ENCODE measurements at places on chromosomes 16 and 17. TPM values are rescaled to one million over a fixed set of nuclear protein-coding genes. Genes with fewer than 3 reads are reported as not detected.

Gene KLHL10
- not detected for total RNA-seq

Gene COL1A1
- total RNA-seq = 0.55 TPM

GRCh38 chr16:77304134-77304533 is 104.9 kb downstream of the SYCE1L start:
- H3K27me3 ChIP-seq = peaks cover 5% of the 10 kb centered on the region
- H3K27ac ChIP-seq = no peak overlapping the region
- no peak for DNase-seq
- no peaks in the 10 kb centered on the region for H3K36me3 ChIP-seq
- H3K4me3 ChIP-seq = no peak overlapping the region
- peaks cover 10% of the 10 kb centered on the region for H3K4me1 ChIP-seq

DNA sequence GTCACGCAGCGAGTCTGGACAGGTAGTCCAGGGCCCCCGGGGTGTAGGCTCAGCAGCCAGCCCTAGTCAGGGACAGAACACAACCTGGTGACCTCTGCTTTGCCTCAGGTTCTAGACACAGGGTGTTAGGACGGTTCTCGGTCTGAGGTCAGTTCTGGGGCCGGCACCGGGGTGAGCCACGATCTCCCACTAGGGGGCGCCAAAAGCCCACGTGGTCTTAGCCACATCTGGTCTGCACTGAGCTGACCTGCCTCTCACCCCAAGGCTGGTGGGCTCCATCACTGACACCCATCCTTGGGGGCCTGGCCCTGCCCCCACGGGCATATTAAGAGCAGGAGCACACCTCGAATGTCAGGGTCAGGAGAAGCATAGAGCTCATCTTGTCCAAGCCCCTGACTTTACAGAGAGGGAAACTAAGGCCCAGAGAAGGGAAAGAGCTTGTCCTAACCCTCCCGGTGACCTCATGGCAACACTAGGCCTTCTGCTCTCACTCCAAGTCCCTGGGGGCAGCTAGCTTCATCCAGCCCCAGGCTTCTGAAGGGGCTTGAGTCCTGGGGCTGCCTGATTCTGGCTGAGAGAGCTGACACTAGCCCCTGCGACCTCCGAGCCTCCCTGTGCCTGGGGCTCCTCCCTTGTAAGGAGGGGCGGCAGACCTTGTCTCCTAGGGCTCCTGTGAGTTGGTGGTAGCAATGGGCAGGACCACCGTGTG is 9.0 kb downstream of the SLC5A10 start:
- H3K4me1 ChIP-seq = peaks cover 6% of the 10 kb centered on the region
- no peaks in the 10 kb centered on the region for H3K36me3 ChIP-seq
- H3K27me3 ChIP-seq = peaks cover 2% of the 10 kb centered on the region
- DNase-seq = peak; percentile 80
- no peak overlapping the region for H3K27ac ChIP-seq

DNA sequence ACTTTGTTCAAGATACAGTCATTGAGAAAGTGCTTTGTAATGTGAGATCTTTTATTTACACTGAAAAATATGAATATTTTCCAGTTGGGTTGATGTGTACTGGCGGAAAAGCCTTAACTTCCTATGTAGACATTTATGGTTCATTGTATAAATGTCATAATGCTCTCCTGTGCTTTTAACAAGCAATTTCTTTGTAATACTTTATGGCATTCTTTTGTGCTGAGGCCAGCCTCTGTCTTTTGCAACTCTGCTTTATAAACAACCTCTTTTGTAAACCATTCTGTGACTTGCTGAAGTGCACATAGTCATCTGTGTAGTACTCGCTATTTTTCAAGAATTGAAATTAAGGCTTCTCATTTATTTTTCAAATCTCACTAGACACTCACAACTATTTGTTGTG is 291.2 kb downstream of the CDH11 start:
- no peaks in the 10 kb centered on the region for H3K27me3 ChIP-seq
- H3K4me3 ChIP-seq = no peak overlapping the region
- no peaks in the 10 kb centered on the region for H3K4me1 ChIP-seq
- H3K36me3 ChIP-seq = no peaks in the 10 kb centered on the region
- no peak for DNase-seq

DNA sequence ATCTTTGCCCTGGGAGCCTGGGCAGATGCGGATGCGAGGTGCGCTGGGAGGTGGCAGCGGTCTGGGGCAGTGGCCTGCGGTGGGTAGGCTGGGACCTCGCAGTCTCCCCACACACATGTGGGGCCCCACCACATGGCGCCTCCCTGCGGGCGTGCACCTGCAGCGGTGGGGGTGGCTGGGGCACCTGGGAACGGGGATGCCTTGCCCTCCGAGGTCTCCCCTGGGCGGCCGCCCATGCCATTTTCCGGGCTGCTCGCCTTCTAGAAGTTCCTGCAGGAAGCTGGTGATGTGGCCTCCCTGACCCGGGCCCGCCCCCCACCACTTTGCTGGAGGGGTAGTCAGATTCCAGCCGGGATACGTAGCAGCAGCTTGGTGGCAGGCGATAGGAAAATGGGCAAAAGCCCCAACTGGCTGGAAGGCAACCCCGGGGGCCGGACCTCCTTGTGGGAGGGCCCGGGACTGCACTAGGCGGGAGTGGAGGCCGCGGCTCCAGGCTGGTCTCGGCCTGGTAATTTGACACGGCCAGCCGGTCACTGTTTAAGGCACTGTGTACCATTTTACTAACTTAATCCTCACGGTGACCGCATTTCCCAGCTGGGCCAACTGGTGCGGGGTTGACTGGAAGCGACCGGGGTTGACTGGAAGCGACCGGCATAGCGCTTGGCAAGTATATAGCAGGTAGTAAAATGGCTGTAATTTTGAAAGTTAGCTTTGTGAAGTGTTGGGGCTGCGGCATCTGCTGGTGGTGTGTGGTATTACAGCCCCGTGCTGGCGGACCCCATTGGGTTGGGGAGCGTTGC is 38.5 kb downstream of the IGF2BP1 start:
- H3K27ac ChIP-seq = no peak overlapping the region
- peaks cover 2% of the 10 kb centered on the region for H3K27me3 ChIP-seq
- peak; percentile 33 for DNase-seq
- no peak overlapping the region for H3K4me3 ChIP-seq
- H3K36me3 ChIP-seq = no peaks in the 10 kb centered on the region

DNA sequence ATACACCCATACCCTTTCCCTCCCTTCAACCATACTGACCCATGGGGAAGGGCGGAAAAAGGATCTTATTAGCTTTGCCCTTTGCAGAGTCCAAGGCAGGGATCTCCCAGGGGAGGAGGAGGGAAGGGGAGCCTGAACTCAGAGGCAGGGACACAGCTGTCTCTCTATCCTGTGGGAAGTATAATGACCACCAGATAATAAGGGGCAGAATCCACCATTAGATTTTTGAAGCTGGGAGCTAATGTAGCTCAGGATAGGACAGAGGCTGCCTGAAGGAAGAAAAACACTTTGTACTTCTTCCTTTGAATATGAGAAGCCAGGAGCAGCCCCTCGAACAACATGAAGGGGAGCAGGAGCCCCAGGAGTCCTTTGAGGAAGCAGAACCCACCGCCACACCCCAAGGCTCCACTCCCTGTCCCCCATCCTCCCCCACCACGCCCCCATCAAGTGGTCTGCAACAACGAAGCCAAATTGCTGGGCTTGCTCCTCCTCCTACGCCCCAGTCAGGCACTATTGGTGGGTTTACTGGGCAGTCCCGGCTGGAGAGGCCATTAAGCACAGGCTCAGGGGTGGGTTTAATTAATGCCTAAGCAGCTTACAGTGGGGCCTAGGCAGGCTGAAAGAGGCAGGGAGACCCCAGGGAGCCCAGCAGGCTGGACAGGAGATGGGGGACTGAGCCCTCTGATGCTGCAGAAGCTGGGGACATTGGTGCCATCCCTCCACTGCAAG is 5.3 kb downstream of the MPP2 start:
- H3K36me3 ChIP-seq = no peaks in the 10 kb centered on the region
- no peak overlapping the region for H3K4me3 ChIP-seq
- H3K27ac ChIP-seq = no peak overlapping the region
- no peak for DNase-seq
- H3K4me1 ChIP-seq = peaks cover 19% of the 10 kb centered on the region

DNA sequence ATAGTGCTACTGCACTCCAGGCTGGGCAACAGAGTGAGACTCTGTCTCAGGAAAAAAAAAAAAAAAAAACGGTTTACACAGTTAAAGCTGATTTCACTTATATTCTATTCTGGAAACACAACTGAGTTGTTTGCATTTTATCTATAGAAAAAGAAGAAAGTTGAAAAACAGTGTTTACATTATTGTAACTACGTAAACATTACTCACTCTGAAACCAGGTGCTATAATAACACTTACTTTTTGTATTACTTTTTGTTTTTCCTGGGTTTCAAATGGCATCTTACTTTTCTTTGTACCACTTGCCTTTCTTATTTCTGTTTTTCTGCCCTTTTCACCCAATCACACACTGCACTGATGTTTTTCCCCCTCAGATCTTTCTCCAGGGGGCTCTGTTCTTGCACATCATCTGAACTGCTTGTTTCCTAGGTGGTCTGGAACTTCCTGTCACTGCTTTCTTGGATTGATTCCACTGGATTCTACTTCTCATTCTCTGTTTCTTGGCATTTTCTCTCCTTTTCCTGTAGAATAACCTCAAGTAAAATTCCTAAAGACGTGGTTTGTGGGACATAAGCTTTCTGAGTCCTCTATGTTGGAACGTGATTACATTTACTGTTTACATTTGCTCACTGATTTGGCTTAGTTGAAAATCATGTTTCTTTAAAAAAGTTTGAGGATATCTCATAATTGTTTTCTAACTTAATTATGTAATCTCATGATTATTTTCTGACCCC is 142.1 kb downstream of the HS3ST3B1 start:
- H3K27ac ChIP-seq = no peak overlapping the region
- DNase-seq = no peak
- H3K27me3 ChIP-seq = peaks cover 2% of the 10 kb centered on the region

Measured in activated CD4-positive, alpha-beta memory T cell treated with anti-CD3 and anti-CD28 coated beads, Interleukin-2, amount 10 ng/mL, durations not matched to agents 7 days and 5 days (primary cell).